H7 (cell line): ENCODE measurements at places on chromosomes 1 and 21.

DNA sequence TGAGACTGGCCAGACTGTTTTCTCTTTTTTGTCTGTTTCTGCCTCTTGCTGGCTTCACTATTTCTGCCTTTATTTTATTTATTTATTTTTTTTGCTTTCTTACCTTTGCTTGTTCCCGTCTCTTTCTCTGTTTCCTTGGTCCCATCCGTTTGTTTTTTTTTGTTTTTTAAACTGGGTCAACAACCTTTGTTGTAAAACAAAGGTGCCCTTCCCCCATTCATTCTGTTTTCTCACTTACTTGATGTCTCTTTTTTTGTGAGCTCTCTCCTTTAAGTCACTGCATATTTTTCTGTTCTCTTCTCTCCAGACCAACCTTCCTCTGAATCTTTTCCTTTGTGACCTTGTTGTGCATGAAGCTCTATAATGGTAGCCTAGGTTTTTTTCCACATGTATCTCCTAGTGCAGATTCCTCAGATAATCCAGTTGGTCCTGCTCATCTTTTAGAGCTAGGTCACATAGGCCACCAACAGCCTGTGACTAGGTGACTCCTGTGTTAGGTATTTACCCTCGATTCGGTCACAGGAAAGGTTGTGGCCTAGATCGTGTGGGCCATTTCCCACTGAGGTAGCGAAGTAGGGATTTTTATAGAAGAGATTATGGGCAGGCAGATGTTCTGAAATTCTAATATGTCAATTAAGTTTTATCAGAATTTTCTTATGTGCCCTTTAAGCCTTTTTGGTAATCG lies 15.9 kb downstream of the GNAI3 start:
- DNase-seq: no peak

GRCh38 chr1:209086486-209087192 lies 496.9 kb upstream of the CAMK1G start:
- DNase-seq: no peak

GRCh38 chr1:22318279-22318981 lies 133.2 kb upstream of the ZBTB40 start:
- DNase-seq: peak; percentile 91

- no peak for DNase-seq
These were observed 200.7 kb downstream of the CHRM3 start for GRCh38 chr1:239587066-239587465.

GRCh38 chr1:54608566-54609230 lies 14.6 kb downstream of the FAM151A start:
- DNase-seq: no peak
